CD8-positive, alpha-beta T cell (primary cell): ENCODE measurements at places on chromosomes 11 and 22.

DNA sequence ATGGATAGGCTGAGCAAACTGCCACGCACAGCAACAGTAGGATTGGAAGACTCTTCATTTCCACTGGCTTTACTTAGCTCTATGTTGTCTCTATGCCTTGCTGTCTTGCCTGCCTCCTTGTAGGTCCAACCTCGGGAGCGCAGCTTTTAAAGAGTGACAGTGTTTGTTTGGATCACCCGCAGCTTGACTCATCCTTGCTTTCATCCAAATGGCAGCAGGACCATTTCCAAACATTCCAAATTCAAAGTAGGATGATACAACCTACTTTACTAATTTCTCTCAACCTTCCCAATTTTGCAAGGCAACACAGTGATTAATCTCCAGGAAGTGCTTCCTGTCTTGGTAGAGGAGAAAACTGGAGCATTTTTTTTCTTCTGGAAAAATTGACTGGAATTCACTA, at the start of gene MMP3:
Gene MMP3 (minus strand): TSS at position 121 of the 400 bp plus-strand sequence. CDS start 63 bp downstream, at position 58.
- no peak for DNase-seq

DNA sequence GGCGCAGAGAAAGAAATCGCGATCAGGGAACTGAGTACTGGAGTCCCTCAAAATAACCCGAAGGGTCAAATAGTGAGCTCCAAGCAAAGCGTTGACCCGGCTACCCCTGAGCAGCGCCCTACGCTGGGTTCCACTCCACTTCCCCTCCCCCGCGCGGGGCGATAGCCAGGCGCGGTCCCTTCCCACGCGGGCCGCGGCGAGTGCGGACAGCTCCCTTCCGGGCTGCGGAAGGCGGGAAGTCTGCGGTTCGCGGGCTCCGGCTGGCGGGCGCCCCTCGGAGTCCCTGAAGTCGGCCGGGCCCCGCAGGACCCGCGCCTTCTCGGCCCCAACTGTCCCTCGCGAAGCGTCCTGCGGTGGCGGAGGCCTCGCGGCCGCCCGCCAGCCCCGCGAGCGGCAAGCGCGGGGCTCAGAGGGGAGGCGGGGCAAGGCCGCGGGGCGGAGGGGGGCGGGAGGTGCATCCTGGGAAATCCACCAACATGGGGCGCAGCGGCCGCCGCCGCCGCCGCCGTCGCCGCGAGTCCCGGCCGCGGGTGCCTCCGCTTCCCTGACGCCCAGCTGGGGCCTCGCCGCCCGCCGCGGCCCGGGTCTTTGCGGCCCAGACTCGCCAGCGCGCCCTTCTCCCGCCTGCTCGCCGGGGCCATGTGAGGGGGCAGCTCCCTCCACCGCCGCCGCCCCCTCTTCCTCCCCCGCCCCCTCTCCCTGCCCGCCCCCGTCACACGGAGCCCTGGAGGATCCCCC, at the start of gene QSER1:
Gene QSER1 (plus strand): TSS at position 457 of the 738 bp plus-strand sequence. CDS start 315 bp downstream, outside the sequence.
- DNase-seq = peak; percentile 67

- DNase-seq = no peak
Observed at GRCh38 chr11:87212891-87213290, 175.2 kb downstream of the TMEM135 start.

GRCh38 chr11:20397281-20397680, 9.8 kb downstream of the PRMT3 start:
- no peak for DNase-seq

DNA sequence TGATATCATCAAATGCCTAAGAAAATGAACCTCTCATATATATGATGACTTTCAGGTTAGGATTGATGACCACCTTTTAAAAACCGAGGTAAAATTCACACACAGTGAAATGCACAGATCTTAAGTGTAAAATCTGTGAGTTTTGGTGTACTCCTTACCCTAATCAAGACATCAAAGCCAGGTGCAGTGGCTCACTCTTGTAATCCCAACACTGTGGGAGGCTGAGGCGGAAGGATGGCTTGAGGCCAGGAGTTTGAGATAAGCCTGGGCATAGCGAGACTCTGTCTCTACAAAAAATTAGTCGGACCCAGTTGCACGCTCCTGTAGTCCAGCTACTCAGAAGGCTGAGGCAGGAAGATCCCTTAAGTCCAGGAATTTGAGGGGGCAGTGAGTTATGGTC, 140.4 kb downstream of the UVRAG start:
- DNase-seq = no peak

GRCh38 chr11:23778971-23779370, 717.9 kb upstream of the LUZP2 start:
- DNase-seq = no peak

GRCh38 chr11:67345247-67345919, 8.0 kb downstream of the POLD4 start:
- no peak for DNase-seq
